Astrocyte of the spinal cord (primary cell): ENCODE measurements at places on chromosomes 3 and 15.

- no peak for DNase-seq
These were observed 264.6 kb upstream of the TGFBR2 start for GRCh38 chr3:30341851-30342250.

- no peak for DNase-seq
These were observed 11.5 kb downstream of the HEMK1 start for GRCh38 chr3:50580683-50581458.

GRCh38 chr3:70085613-70086012, 86.1 kb downstream of the SAMMSON start:
- DNase-seq, result no peak

DNA sequence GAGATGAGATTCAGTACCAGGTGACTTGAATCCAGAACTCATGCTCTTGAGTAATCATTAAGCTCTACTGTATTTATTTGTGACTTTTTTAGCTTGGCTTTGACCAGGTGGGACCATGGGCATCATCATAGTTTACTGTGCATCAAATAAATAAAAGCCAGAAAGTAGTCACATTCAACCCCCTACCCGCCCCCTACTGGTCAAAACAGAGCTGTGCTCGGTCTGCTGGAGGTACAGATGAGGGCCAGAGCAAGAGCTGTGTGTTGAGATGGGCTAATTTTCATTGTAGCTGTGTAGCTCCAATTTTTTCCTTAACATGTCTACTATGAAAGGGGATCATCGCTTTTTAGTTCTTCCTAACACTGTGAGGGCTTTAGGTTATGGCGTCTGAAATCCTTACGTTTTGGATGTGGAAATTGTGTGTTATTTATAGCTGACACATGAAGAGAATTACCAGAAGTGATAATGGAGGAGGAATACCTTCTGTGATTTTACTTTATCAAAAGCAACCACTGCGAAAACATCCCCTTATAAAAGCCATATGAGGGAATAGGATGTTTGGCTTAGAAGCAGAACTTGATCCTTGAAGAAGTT, 375.1 kb downstream of the PTPRG start:
- no peak for DNase-seq

GRCh38 chr3:159724627-159725026, 264.0 kb upstream of the IL12A start:
- no peak for DNase-seq

GRCh38 chr15:67511606-67512005, 9.3 kb upstream of the C15orf61 start:
- DNase-seq, result no peak

- DNase-seq, result peak; percentile 45
These were observed 9.7 kb downstream of the CCK start for GRCh38 chr3:42256135-42256819.

- DNase-seq, result no peak
These were observed 437.8 kb downstream of the RBMS3 start for GRCh38 chr3:29718661-29719065.

DNA sequence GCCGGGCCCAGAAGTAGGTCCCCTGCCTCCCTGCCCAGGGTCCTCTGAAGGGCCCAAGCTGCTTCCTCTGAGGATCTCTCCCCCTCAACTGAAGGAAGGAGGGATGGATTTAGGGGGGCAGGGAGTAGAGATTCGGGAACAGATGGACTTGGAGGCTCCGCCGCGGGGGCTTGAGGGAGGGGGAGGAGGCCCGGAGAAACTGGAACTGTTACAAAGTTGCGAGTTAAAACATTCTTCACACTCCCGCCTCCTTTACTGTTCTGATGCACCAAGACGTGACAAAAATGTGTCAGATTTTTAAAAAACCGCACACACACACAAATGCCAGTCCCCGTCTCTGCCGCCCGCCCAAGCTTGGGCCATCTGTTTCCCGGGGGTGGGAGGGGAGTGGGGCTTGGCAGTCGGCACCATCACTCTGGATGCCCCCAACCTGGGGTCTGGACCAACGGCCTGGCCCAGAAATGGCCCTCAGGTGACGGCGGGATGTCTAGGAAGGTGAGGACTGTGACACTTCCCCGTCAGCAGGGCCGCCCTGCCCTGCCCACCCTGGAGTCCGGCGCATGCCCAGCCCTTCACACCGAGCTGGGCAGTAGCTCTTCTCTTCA, 25.0 kb upstream of the LINGO1 start:
- no peak for DNase-seq

DNA sequence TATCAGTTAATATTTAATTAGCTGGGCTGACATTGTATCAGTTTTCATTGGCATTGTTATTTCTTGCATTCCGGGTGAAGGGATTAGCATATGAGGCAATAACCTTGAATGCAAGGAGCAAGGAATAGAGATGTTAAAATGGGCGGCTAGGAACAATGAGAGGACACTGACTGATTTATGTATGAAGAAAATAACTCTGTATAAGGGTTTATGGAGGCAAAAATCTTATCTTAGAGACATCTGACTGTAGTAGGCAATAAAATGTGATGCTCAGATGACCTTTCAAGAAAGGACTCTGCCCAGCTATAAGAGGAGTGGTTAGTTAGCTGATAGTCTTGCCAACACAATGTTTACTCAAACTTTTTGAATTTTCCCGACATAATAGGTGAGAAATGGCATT, 158.3 kb downstream of the EFHB start:
- no peak for DNase-seq

DNA sequence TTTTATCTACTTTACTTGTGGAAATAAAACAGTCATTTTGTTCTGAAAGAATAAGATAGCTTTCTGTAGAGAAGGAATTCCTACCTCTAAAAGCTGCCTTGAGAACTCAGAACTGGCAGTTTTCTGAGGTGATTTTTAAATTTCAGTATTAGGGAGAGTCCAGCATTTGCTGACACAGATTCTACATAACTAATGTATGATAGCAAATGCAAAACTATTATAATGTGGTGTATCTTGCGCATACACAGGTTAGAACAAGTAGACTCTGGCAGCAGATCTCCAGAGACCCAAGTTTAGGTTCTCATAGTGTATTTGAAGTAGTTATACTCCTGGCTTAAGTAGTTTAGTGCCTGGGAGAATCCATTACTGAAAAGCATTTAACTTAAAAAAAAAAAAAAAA, 30.8 kb downstream of the OIP5 start:
- no peak for DNase-seq

DNA sequence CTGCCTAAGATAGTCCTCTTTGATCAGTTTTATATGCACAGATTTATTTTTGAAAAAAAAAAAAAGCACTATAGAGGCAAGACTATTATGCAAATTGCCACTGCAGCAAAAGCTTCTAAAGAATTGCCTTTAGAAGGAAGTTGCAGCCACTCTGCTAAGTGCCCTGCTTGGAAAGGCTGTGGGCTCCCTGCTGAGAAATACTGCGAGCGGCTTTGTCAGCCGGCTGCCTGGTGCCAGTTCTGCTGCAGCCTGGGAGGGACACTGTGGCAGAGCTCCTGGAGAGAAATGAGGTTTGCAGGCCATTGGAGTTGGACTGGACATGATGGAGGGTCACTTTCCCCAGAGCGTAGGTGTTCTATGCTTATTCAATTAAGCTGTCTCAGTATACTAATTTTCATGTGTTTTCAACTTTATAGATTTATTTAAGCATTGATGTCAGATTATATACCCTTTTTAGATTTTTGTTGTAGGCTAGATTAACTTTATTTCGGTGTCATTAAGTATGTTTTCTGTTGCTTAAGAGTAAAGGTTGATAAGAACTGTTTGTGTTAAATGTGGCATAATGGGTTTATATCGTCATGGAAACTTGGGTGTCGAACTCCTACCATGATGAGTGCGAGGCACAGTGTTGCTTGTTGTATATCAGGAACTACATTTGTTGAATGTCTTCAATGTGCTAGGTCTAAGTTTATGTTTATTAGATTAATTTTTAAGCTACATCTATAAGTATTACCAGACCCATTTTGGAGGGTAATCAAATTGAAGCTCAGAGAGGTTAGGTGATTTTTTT, 6.6 kb downstream of the MAP2K5 start:
- peak; percentile 49 for DNase-seq

DNA sequence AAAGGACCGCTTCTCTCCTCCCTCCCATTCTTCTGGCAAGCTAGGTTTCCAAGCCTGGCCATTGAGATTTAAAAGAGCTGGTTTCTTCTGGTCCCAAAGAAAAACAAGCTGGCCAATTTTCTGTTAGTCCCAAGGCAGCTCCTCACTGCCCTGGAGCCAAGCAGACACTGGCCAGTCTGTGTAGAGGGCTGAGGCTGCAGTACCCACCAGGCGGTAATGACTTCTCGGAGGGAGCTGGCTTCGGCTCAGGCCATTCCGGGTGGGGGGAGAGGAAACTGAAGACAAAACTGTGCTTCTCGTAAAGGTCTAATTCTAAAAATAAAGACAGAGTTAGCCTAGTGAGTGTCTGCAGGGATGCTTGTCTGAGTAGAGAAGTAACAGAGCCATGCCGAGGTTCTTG, 78.5 kb upstream of the SMAD3 start:
- no peak for DNase-seq

- no peak for DNase-seq
These were observed 5.2 kb downstream of the THSD4 start for GRCh38 chr15:71120428-71120944.

- DNase-seq, result no peak
These were observed 2.5 kb upstream of the ACAN start for GRCh38 chr15:88800738-88801137.

- DNase-seq, result no peak
These were observed 58.2 kb downstream of the NR2F2 start for GRCh38 chr15:96388673-96389072.

GRCh38 chr15:64686130-64686735, 89.2 kb downstream of the RBPMS2 start:
- peak; percentile 66 for DNase-seq

GRCh38 chr3:27802425-27802824, 80.3 kb upstream of the EOMES start:
- no peak for DNase-seq

- no peak for DNase-seq
These were observed 17.3 kb downstream of the CHST14 start for GRCh38 chr15:40487816-40488682.

GRCh38 chr3:4531478-4532025, 38.4 kb downstream of the ITPR1 start:
- no peak for DNase-seq

DNA sequence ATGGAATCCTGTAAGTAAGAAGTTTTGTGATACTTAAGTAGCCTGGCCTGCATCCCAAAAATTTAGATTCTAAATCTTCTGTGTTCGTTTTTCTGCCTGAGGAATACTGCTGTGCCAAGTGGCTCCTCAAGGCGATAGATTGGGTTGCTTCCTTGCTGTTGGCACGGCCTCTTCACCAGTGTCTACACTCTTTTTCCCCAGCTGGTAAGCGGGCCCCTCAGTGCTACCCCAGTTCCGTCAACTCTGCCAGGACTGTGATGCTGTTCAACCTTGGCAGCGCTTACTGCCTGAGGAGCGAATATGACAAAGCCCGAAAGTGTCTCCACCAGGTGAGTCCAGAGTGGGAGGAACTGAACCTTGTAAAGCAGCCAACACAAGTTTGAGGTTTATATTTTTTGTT, 53.3 kb upstream of the TRIM71 start:
- no peak for DNase-seq

- DNase-seq, result no peak
These were observed 63.8 kb downstream of the BLM start for GRCh38 chr15:90780916-90781315.

DNA sequence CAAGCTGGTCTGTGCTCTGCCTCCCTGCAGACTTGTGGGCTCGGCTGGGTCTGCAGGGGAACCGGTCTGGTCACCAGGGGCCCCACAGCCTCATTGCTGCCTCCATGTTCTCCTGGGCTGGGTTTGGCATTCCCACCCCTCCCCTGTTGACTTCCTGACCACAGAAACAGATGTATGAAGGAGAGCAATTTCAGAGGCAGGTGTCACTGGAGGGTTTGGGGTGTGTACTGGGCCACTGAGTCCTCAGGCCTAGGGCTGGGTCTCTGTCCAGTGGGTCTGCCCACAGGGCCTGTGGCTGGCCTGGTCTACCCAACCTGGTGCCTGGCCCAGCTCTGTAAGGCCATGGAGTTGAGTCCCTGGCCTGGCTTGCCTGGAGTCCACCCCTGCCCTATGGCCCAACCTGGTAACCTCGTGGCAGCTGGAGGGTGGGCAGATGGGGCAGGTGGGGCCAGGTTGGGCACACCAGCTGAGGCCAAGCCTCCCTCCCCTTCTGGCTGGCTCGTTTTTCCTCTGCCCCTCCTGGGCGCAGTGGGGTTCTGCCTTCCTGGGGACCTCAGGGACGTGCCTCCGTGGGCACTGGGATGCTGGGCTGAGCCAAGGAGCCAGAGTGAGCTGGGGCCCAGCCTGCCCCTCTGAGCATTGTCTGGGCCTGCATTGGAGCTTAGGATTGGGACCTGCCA, 20.8 kb downstream of the PLXNA1 start:
- no peak for DNase-seq

DNA sequence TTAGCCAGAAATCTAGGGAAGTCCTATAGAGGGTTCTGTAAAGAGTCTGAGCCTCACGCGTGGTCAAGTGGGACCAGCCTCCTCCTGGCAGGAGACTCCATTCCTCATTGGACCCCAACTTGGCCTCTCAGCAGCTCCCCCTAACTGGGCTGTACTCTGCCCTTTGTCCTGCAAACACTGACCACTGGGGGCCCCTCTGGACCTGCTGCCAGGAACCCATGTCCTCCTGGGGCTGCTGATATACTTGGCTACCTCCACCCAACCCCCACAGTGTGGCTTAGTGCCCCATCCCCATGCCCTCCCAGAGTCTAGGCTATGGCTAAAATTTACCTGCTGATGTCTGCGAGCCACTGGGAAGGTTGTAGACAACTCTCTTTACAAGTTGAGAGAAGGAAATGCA, 62.7 kb downstream of the UBP1 start:
- DNase-seq, result no peak

GRCh38 chr15:40984964-40985363, 31.7 kb downstream of the CHAC1 start:
- DNase-seq, result peak; percentile 93

DNA sequence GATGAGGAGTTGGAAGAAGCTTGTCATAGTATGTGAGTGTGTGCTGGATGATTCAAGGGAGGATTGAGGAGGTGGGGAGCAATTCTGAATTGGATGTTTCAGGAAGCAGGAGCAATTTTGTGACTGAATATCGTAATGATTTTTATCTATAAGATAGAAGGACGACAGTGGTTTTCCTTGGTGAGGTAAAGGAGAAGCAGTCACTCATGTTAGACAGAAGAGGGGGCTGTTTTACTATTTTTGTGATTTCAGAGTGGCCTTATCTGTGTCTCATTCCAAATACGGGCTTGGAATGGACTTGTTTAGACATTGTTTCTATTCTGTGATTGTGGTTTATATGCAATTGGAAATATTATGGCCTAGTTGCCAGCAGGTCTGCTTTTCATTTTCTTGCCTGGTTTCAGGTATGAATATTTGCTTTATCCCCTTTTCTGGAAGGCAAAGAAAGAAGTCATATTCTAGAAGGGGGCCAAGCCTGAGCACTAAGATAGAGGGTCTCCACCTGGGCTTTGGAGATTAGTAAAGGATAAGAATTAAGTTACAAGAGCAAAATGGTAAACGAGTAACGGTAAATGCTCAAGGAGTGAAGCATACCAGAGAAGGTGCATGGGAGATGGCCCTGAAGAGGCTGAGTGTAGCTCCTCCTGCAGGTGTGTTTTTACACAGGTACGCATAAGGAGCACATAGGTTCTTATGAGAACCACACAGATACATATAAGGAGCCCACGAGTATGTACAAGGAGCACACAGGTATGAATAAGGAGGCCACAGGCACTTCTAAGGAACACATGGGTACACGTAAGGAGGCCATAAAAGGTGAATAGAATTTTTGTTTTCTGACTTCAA, 124.6 kb upstream of the KCNAB1 start:
- peak; percentile 55 for DNase-seq

- no peak for DNase-seq
These were observed 164.1 kb upstream of the SLCO3A1 start for GRCh38 chr15:91689377-91689776.
